ENCODE measurements at places on chromosomes 2 and 18. TPM values are rescaled to one million over a fixed set of nuclear protein-coding genes. Genes with fewer than 3 reads are reported as not detected.

CFC1 gene
- not detected for total RNA-seq

BMP10 gene
- total RNA-seq = not detected

CRYGD gene
- total RNA-seq = not detected

AGXT gene
- 0.32 TPM for total RNA-seq

DNA sequence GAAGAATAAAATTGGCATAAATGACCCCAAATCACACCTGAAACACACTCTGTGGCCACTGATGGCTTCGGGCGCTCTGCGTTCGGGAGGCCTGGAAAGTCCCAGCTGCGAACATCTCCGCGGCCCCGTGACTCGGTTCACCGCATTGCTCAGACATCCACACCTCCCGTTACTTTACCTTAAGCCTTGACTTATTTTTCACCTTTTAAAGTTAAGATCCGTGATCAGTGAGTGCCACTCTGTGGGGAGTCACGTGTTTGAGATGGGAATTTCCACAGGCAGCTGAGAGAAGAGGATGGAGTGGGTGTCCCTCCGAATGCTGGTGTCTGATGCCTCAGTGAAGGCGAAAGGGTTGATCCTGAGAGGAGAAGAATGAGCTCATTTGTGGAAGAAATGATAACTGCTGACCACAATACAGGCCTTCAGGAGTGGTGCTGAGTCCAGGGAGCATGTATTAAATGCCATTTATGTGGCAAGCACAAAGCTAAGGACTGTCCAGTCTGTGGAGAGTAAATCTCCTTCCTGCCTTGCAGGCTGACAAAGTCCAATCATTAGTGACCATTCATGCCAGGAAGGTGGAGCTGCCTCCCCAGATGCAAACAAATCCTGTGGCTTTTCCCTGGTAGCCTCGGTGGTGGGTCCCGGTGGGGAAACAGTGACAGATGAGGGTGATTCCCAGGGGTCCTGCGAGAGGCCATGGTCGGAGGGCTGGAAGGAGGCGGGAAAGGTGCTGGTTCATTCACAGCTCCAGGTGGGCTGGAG, 168.8 kb downstream of the RTP5 start:
- peak; percentile 60 for DNase-seq

- DNase-seq = no peak
These were observed 126.6 kb downstream of the ZNF532 start for GRCh38 chr18:58991167-58991798.

DNA sequence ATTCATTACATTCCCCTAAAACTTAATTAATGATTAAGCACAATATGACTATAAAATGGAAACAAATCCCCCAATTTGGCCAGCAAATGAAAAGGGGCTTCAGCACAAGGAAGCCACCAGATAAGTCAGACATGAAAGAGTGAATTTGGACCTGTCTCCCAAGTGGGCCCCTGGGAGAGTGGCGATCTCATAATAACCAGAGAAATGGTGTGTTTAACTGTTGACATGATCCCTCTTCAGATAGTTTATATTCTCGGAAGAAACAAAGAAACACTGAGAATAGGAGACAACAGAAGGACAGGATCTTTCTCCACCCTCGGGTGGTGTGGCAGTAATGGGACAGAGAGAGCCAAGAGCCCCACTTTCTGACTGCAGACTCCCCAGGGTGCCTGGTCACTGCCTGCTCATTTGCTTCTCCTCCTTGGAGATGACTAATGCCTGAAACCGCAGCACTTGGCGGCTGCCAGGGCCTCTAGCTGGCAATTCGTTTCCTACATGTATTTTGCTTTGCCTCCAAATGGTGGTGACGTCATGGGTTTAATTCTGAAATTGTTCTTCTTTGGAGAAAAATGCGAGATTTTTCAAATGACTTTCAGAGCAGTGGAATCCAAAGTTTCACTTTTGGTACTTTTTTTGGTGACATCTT, 46.4 kb upstream of the SPP2 start:
- no peak for DNase-seq

- no peak for DNase-seq
These were observed 8.0 kb upstream of the COX7A2L start for GRCh38 chr2:42368817-42369531.

- DNase-seq = no peak
These were observed 126.3 kb upstream of the OSR1 start for GRCh38 chr2:19484736-19485135.

DNA sequence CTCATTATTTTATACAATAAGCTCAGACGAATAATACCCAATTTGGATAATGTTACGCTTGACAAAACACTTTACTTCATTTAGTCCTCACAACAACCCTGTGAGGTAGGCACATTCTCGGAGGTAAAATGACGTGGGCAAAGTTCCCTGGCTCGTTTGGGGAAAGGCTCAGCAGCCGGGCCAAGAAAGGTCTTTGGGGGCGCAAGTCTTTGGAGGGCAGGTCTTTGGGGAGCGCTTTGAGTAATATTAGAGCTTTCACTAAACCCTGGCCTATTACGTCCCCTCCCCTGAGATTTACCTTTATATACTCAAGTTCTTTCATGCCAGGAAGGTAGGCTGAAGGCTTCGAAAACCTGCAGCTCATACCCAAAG, 427 bp downstream of the RBKS start:
- no peak for DNase-seq

- DNase-seq = no peak
These were observed 10.6 kb downstream of the MFSD6 start for GRCh38 chr2:190418727-190419126.

GRCh38 chr2:65845442-65846182, 413.2 kb upstream of the SPRED2 start:
- DNase-seq = no peak

GRCh38 chr2:217421834-217422233, 562.0 kb upstream of the TNP1 start:
- DNase-seq = no peak

DNA sequence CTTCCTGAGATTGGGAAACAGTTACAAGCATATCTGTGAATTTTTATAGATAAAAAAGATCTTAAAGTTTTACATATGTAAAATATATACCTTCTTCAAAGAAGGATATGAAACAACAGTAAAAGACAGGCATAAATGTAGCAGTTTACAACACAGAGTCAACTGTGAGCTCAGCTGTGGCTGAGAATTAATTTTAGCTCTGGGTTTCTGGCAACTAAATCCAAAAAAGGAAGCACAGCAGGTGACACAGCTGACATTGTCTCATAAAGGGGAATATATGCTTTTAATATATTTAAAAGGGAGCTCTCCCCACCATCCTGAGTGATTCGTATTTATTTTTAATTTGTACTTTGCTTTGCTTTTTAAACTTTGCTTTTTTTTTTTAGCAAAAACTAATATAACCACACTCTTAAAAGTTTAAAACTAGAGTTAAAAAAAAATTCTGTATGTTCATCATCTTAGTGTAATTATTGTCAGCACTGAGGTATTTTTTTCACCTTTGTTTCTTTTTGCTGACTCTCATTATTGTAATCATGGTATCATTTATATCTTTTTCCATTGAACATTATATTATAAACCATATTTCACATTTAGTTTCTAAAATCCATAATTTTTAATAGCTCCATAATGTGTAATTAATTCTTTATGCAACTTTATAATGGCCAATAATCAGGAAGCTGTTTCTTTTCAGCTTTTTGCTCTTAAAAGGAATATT, 6.7 kb downstream of the TUBB6 start:
- DNase-seq = no peak

DNA sequence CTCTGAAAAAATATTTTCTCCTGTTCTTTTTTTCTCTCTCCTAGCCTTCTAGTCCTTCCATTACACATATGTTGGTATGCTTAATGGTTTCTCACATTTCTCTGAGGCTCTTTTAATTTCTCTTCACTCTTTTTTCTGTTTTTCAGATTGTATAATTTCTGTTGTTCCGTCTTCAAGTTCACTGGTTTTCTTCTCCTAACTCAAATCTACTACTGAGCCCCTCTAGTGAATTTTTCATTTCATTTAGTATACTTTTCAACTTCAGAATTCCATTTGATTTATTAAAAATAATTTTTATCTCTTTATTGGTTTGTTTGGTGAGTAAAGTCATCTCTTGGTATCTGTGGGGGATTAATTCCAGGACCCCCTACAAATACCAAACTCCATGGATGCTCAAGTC, 19.8 kb downstream of the C2orf49 start:
- DNase-seq = no peak

Measured in mesenteric fat pad (tissue), 1 donor.